8988T (cell line): ENCODE measurements at places on chromosomes 13 and 19.

DNA sequence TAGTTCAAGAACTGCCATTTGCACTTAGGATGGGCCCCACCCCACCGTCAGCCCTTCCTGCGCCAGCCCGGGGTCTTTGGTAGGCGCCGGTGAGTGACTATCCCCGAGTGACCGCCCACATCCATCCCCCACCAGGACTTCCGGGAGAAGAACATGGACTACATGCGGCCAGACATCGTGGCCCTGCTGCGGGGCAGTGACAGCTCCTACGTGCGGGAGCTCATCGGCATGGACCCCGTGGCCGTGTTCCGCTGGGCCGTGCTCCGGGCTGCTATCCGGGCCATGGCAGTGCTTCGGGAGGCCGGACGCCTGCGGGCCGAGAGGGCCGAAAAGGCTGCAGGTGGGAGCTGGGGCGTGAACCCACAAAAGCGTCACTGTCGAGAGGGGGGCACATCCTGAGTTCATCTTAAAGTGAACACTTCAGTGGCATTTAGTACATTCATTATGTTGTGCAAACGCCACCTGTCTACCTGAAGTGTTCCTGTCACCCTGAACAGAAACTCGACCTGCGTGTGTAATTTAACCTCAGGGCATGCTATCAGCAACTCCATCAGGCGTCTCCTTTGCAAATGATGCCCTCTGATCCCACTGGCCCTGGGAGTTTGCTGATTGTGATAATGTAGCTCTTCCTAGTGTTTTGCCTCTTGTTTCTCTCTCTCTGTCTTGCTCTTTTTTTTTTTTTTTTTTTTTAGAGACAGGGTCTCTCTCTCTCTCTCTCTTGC, 42.4 kb upstream of the USE1 start:
- no peak for DNase-seq

- DNase-seq = no peak
These were observed 142.1 kb upstream of the VSTM2B start for GRCh38 chr19:29383696-29384095.

DNA sequence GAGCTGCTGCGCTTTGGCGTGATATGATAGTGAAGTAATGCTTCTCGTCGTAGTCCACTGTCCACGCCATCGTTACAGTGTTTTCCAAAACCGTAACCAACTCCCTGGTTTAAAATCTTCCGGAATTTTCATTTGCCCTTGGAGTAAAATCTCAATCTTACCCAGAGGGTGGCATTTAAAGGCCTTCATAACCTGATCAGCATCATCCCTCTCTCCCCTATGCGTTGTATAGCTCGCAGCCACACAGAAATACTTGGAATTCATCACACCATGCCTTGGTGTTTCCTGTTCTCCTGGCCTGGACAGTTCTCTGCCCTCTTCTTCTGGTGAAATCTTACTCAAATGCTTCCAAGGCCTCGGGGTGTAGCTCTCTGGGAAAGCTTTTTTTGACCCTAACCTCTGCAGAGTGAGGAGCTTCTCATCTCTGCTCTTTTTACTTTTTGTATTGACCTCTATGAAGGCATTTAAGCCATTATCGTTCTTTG, 839 bp downstream of the MPHOSPH8 start:
- no peak for DNase-seq

DNA sequence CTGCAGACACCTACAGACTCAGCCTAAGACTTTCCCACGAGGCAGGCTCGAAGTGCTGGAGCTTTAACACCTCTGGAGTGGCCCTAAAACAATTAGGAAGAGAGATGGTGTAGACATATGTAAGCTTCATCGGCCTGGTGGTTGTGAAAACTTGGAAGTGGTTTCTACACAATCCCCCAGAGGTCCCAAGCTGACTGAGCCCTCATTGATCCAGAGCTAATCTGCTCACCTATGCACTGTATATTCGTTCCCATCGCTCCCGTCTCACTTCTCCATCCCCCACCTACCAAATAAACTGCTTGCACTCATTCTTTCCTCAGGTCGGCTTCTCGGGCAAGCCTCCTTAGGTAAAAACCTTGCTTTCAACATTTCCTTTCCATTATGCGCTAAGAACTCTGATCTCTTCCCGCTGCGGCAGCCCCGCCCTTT, 767 bp upstream of the ZNF793 start:
- DNase-seq = peak; percentile 35

- DNase-seq = no peak
These were observed 45.9 kb upstream of the KCTD15 start for GRCh38 chr19:33750587-33751435.

GRCh38 chr19:46719629-46720502, 3.0 kb upstream of the PRKD2 start:
- DNase-seq = no peak

DNA sequence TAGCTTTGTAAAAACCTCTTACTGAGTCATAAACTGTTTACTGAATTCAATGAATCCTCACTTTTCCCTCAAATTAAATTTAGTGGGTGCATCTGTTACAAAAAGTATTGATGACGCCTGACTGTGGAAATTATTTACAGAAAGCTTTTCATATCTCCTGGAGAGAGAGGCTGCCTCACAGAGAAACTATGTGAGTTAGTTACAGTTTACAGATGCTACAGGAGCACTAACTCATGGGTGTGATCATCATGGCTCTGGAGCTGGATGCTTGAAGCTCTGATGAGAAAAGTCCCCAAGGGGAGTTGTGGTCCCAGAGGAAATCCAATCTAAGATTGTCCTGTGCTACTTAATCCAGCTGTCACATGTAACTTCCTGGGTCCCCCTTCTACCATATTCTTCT, 590.8 kb downstream of the LMO7 start:
- DNase-seq = no peak

DNA sequence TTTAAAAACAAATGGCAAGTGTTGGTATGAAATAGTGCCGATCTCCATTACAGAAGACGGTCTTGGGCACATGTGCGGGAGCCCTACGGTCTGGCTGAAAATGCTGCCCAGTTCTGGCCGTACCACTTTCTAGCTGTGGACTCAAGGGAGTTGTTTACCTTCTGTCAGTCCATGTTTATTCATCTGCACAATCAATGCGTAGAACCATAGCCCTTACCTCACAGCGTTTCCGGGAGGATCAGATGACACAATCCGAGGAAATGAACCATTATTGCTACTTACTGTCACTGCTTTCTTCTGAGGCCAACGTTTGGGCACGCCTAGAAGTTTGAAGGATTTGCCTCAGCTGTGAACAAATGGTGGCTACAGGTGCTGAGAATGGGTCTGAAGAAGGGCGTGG, 31.2 kb downstream of the GADD45B start:
- DNase-seq = no peak

- DNase-seq = no peak
These were observed 1058.2 kb downstream of the PCDH9 start for GRCh38 chr13:66171920-66172319.

GRCh38 chr19:49006905-49007304, 10.0 kb downstream of the LHB start:
- DNase-seq = no peak

GRCh38 chr19:29410601-29411000, 115.2 kb upstream of the VSTM2B start:
- no peak for DNase-seq

GRCh38 chr19:53372196-53372595, 6.7 kb downstream of the ZNF525 start:
- no peak for DNase-seq

GRCh38 chr13:91955546-91956355, 557.3 kb downstream of the GPC5 start:
- DNase-seq = no peak

DNA sequence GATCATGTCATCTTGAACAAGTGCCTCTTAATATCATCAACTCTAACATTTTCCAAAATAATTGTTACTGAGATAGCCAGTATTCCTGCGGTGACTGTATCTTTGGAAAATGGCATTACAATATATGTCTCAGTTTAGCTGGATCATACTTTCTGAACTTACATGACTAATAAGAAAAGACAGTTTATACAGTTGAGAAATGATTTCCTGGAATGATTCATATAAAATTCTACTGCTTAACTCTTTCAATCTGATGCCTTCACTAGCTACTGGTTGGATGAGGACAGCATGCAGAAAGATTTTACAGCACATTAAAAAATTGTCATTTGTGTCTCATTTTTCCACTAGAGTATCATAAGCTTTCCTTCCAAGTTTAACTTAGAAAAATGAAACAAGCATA, 302.1 kb downstream of the PCDH17 start:
- DNase-seq = no peak

GRCh38 chr19:1397838-1398237, 3.5 kb downstream of the GAMT start:
- no peak for DNase-seq

- no peak for DNase-seq
These were observed 87.5 kb downstream of the ING1 start for GRCh38 chr13:110801044-110801443.

GRCh38 chr19:9644472-9644871, 23.4 kb upstream of the ZNF561 start:
- no peak for DNase-seq

DNA sequence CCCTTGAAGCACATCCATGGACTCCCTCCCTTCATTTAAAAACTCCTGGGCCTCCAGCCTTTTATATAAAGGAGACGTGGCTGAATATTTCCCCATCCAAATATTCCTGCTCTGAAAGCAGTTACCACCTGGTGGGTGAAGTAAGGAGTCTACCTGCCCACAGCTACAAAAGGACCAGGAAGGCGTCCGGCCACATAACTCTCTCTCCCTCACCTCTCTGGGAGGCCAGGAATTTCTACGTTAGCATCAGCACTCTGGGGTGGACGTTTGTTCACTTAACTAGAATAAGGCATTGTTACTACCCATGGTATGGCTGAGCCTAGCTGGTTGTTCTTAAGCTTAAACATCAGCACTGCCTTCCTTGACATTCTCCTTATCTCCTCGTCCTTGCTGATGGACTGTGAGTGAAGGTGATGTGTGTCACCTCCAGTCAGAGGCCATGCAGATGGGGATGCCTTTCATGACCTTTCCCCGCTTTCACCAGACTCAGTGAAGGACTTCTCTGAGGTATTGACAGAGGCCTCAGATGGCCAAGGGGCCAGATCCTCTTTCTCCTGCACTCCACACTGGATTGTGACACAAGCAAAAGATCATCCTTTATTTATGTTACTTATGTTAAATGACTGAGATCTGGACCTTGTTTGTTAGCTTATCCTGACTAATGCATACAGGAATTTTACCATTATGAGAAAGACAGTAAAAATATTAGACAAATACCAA, 22.2 kb upstream of the KPNA3 start:
- DNase-seq = no peak

- no peak for DNase-seq
These were observed 1042.9 kb downstream of the UQCRFS1 start for GRCh38 chr19:28170066-28170465.

- no peak for DNase-seq
These were observed 242.2 kb downstream of the B3GLCT start for GRCh38 chr13:31441800-31442510.

- no peak for DNase-seq
These were observed 69.6 kb upstream of the ARGLU1 start for GRCh38 chr13:106637519-106637918.

GRCh38 chr19:31285744-31286143, 63.5 kb downstream of the TSHZ3 start:
- DNase-seq = no peak

- no peak for DNase-seq
These were observed 1570.8 kb downstream of the OLFM4 start for GRCh38 chr13:54599413-54599812.

DNA sequence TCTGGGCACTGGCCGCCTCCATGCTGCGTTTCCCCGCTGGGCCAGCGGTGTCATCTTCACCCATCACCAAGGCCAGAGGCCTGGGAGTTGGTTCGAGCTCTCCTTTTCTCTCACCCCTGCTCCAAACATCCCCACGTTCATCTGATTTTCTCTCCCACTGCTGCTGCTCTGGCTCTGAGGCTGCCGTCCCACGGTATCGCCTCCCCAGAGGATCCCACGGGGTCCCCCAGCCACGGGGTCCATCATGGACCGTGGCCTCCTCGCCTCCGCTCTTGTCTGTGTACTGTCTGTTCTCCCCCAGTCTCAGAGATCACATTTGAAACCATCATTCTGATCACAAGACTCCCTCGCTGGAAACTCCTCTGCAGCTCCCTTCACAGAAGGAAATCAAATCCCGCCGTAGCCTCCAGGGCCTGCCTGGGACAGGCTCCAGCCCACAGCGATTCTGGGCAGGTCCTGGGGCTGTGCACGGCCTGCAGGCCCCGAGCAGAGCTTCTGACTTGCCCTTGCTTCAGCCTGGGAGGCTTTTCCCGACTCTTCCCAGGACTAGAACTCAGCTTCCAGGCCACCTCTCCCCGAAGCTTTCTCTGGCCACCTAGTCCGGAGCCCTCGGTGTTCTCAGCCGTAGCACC, 64.2 kb downstream of the SOX1 start:
- DNase-seq = no peak
